ENCODE measurements at places on chromosomes 6 and 20.

DNA sequence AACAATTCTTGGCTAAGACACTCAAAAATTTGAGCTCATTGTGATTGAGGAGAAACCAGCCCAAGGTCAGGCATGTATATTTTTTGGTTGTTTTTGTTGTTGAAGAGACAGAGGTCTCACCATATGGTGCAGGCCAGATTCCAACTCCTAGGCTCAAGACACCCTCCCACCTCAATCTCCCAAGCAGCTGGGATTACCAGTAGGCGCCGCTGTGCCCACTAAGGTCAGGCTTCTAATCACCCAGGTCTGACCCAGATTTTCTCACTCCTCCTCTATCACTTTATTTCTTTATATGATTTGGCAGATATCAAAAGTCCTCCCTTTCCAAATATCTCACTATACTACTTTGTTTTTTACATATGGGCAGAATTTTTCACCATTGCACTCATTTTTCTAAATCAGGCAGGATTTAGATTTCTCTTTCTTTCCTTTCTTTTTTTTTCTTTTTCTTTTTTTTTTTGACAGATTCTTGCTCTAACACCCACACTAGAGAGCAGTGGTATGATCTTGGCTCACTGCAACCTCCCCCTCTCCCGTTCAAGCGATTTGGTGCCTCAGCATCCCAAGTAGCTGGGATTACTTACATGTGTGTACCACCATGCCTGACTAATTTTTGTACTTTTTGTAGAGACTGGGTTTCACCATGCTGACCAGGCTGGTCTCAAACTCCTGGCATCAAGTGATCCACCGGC, 1.7 kb upstream of the C6orf141 start:
- DNase-seq: no peak

- no peak for DNase-seq
Measured at GRCh38 chr6:27767851-27768250, 144.3 kb downstream of the OR2B2 start.

DNA sequence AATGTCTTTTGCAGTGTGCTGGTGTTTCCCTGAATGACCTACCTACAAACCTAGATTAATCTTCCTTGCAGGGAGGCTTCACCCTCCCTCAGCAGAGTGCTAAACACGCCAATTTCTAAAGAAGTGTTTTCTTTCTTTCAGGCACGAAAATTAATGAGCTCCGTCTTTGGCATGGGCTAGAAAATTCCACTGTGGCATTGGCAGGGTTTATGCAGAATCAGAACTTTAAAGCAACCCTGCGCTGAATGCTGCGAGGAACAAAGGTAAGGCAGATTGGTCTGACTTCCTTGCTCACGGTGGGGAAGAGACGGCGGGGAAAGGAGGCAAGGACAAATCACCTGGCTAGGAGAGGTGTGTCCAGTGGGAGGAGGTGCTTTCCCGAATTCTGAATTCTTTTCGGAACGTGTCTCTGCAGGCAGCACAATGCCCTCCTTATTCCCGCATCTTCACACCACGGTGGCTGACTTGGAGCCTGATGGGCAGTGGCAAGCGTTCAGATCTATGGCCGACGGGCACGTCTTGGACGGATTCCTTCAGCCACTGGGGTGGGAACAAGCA, 6.2 kb upstream of the BANF2 start:
- no peak for DNase-seq

- no peak for DNase-seq
Measured at GRCh38 chr20:63785691-63786131, 45.4 kb downstream of the ZBTB46 start.

- DNase-seq: no peak
Measured at GRCh38 chr6:136563386-136564152, 13.3 kb upstream of the MAP7 start.
